ENCODE measurements at places on chromosomes 3 and 15.

DNA sequence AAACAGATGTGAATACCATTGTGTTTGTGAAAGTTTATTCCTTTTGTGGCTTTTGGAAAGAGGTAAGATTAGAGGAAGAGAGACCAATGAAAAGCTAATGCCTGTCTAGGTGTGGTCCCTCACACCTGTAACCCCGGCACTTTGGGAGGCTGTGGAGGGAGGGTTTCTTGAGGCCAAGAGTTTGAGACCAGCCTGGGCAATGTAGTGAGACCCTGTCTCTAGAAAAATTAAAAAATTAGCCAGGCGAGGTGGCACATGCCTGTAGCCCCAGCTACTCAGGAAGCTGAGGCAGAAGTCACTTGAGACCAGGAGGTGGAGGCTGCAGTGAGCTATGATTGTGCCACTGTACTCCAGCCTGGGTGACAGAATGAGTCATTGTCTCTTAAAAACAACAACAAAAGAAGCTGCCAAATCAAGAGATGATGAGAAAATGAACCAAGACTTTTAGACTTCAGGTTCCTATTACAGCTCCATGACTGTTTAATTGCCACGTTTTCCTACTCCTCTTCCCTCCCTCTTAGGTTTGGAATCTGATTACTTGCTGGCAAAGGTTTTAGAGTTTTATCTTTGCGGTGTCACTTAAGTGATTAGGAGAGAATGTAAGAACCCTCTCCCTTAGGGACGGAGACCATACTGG, 68.7 kb downstream of the CGNL1 start:
- no peak for DNase-seq

DNA sequence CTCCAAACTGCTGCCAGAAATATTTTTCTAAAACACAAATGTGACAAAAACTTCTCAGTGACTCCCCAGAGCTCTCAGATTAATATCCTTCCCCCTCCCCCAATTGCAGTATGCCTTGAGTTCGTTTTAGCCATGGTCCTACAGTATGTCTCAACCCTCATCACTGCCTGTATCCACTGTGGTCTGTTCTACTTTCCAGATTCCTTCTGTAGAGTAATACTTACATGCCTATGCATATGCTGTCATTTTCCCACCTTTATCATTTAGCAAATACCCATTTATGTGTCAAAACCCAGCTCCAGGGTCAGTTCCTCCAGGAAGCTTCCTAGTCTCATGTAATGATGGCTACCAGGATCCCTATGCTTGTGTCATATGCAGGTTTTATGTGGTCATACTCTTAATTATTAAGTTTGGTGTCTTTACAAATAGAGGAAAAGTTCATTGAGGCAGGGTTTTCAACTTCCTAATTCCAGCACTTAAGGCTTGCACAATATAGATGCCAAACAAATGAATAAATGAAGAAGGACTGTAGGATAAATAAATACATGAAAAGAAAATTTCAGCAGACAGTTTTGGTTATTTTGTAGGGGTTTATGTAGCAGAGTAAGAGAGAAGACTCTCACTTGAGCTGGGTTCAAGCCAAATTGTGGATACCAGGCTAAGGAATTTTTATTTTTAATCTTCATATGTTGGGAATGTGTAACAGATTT, 170.8 kb downstream of the ALCAM start:
- DNase-seq = no peak

DNA sequence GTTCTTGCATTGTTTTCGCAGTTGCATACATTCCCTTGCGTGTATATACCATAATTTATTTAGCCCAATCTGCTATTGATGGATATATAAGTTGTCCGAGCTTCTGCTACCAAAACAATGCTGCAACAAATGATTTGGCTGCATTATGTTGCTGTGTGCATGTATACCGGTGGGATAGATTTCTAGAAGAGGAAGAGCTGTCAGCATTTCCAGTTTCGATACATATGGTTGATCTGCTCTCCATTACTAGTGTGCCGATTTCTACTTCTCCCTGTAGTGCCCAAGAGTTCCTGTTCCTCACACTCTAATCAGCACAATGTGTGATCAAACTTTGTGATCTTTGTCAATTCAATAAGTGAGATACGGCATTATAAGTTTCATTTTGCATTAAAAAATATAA, 92.8 kb upstream of the NMNAT3 start:
- DNase-seq = no peak

- DNase-seq = no peak
Measured at GRCh38 chr3:113499081-113499480, 15.9 kb downstream of the SPICE1 start.

DNA sequence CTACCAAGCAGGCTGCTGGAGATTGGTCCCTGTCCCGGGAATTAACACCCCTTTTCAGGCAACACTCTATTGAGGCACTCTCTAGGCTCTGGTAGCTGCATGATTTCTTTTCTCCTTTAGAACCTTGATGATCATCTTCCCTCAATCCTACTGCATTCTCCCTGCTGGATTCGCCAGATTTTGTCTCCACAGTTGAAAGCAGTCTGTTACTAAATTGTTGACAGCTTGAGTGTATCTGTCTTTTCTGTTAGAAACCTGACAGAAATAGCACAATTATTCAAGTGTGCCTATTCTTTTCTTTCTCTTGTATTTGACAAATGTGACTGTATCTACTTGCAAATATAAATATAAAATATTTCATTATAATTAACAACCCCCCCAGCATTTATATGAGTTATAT, 830.8 kb upstream of the CADM2 start:
- DNase-seq = no peak

- no peak for DNase-seq
Measured at GRCh38 chr3:134820994-134821393, 25.9 kb downstream of the EPHB1 start.

DNA sequence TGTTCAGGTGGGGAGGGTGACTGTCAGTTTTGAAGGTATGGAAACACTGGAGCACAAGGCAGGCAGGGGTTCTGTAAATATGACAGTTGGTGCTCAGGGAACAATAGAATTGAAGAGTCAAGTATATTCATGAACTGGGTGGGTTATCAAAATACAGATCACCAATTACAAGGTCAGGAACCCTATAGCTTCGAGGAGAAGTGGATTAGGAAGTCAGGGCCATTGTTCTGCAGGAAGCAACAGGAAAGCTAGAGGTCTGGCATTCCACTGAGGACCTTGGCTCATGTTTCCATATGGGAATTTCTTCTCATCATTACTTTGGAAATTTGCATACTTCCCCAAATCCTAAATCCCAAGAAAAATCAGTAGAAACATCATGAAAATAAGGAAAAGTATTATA, 125.9 kb downstream of the MYRIP start:
- no peak for DNase-seq

- no peak for DNase-seq
Measured at GRCh38 chr3:184361532-184361931, at the start of the genes CLCN2 and POLR2H. CLCN2 (minus strand) TSS chr3:184361605; CDS start chr3:184361479, 126 bp downstream. POLR2H (plus strand) TSS chr3:184361710; CDS start chr3:184363493, 1,783 bp downstream.

DNA sequence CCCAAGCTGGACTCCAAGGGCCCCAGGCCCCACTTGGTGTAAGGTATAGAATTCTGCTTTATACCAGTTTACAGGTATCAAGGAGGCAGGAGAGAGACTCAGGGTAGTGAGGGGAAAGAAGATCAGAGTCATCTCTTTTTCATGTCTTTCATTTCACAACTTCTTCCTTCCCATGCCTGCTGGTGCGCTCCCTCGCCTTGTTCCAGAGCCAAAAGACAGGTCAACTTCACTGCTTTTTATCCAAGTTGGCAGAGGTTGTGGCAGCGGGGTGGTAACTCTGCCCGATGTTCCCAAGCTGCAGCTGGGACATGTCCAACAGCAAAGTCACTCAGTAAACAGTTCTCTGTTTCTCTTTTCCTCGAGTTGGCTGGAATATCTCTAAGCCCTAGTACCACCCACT, 86.3 kb upstream of the TCF12 start:
- DNase-seq = no peak
